ENCODE measurements at places on chromosomes 3 and 15. TPM values are rescaled to one million over a fixed set of nuclear protein-coding genes. Genes with fewer than 3 reads are reported as not detected.

NAALADL2 gene
- polyA plus RNA-seq, result 0.10 TPM

DNA sequence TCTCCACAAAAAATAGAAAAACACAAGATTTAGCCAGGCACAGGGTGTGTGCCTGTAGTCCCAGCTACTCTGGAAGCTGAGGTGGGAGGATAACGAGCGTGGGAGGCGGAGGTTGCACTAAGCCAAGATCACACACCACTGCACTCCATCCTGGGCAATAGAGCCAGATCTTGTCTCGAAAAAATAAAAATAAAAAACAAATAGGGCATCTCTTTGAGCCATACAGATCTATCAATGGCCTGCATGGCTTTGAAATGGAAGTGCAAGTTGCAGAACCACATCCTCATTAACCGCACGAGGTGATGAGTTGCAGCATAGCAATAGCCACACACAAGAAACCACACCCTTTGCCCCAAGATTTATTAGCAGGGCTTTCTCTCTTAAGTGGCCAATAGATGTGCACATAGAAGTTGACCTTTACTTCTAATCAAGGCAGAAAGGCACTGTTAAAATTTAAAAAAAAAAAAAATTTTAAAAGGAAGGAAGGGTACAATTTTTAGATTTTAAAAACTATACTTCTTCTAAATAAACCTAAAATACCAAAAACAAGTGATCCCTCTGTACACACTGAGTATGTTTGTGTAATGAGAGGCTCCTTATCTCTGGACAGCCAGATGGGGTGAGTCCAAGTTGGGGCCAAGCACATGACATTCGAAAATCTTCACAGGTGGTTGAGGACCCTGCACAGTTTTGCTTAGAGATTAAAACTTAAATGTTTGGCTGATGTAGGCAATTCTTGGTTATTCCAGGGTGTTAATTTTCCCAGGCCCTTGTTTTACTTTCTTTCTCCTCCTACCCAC lies 53.4 kb downstream of the FILIP1L start:
- H3K36me3 ChIP-seq, result no peaks in the 10 kb centered on the region
- peak overlapping the region; percentile 62 for H3K4me3 ChIP-seq
- H3K4me1 ChIP-seq, result peaks cover 24% of the 10 kb centered on the region
- H3K27ac ChIP-seq, result peak overlapping the region; percentile 13
- peak; percentile 45 for DNase-seq
- H3K27me3 ChIP-seq, result no peaks in the 10 kb centered on the region

DNA sequence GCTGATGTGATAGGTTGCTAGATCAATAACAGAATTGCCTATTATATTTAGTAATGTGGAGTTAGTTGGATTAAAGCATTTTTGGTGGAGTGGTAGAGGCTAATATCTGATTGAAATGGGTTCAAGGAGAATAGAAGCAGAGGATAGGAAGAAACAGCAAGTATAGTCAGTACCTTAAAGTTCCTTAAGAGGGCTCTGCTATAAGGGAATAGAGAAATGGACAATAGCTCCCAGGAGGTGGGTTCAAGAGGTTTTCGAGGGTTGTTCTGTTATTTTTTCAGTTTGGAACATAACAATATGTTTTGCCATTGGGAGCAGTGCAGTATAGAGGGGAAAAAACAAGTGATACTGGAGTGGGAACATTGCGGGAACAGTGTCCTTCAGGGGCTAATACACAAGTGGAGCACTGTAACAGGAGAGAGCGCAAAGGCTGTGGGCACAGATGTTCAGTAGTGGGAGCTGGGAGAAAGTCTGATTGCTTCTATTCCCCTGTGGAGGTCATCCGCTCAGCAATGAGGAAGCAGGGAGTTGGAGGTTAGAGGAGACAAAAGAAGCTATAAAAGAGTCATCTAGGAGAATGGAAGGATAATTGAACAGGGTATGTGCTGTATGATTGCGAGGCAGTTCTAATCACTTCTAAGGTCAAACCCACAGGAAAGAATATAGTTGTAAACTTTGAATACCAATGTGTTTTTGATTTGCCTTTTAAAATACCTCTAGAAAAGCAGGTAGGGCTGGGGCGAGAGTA lies 3.3 kb downstream of the MRPS11 start:
- H3K27me3 ChIP-seq, result peaks cover 14% of the 10 kb centered on the region
- no peak overlapping the region for H3K27ac ChIP-seq
- H3K4me1 ChIP-seq, result peaks cover 27% of the 10 kb centered on the region
- no peak overlapping the region for H3K4me3 ChIP-seq
- DNase-seq, result no peak

GRCh38 chr3:35505181-35505580 lies 134.1 kb upstream of the ARPP21 start:
- H3K36me3 ChIP-seq, result no peaks in the 10 kb centered on the region
- DNase-seq, result no peak
- H3K4me1 ChIP-seq, result no peaks in the 10 kb centered on the region
- no peak overlapping the region for H3K4me3 ChIP-seq
- H3K27me3 ChIP-seq, result no peaks in the 10 kb centered on the region
- H3K27ac ChIP-seq, result no peak overlapping the region

- DNase-seq, result peak; percentile 84
- peaks cover 33% of the 10 kb centered on the region for H3K27me3 ChIP-seq
- H3K4me1 ChIP-seq, result peaks cover 54% of the 10 kb centered on the region
- peaks cover 15% of the 10 kb centered on the region for H3K36me3 ChIP-seq
- H3K27ac ChIP-seq, result peak overlapping the region; percentile 81
Measured at GRCh38 chr3:161310649-161311423, 60.5 kb downstream of the SPTSSB start.

GRCh38 chr15:62648954-62649353 lies 393.6 kb upstream of the TPM1 start:
- DNase-seq, result no peak
- H3K4me3 ChIP-seq, result no peak overlapping the region
- H3K4me1 ChIP-seq, result no peaks in the 10 kb centered on the region
- no peak overlapping the region for H3K27ac ChIP-seq

MKRN2OS gene
- polyA plus RNA-seq, result not detected

- no peak overlapping the region for H3K4me3 ChIP-seq
- no peaks in the 10 kb centered on the region for H3K36me3 ChIP-seq
- no peaks in the 10 kb centered on the region for H3K4me1 ChIP-seq
Measured at GRCh38 chr3:134640378-134640777, 10.4 kb downstream of the KY start.

GRCh38 chr15:89654301-89654761 lies 936 bp downstream of the KIF7 start:
- DNase-seq, result no peak
- peak overlapping the region; percentile 78 for H3K4me3 ChIP-seq
- no peak overlapping the region for H3K27ac ChIP-seq
- H3K27me3 ChIP-seq, result peaks cover 4% of the 10 kb centered on the region
- no peaks in the 10 kb centered on the region for H3K36me3 ChIP-seq
- peaks cover 11% of the 10 kb centered on the region for H3K4me1 ChIP-seq

SNTN gene
- not detected for polyA plus RNA-seq

RARB gene
- polyA plus RNA-seq, result not detected

CHRD gene
- polyA plus RNA-seq, result not detected

DNA sequence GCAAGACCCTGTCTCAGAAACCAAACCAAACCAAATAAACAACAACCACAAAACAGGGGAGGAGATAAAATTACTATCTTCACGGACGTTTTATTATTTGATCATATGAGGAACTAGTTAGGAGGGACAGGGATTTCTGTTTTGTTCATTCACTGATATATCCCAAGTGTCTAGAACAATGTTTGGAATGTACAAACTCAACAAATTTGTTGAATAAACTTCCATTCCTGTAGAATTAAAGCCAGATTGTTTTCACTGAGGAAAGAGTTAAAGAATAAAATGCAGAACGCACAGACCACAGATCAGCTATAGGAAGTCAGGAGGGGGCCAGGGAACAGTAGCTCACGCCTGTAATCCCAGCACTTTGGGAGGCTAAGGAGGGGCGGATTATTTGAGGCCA lies 6.5 kb upstream of the STRC start:
- H3K27ac ChIP-seq, result no peak overlapping the region
- no peak for DNase-seq
- no peaks in the 10 kb centered on the region for H3K4me1 ChIP-seq
- H3K4me3 ChIP-seq, result no peak overlapping the region
- no peaks in the 10 kb centered on the region for H3K36me3 ChIP-seq
- H3K27me3 ChIP-seq, result peaks cover 4% of the 10 kb centered on the region

DNA sequence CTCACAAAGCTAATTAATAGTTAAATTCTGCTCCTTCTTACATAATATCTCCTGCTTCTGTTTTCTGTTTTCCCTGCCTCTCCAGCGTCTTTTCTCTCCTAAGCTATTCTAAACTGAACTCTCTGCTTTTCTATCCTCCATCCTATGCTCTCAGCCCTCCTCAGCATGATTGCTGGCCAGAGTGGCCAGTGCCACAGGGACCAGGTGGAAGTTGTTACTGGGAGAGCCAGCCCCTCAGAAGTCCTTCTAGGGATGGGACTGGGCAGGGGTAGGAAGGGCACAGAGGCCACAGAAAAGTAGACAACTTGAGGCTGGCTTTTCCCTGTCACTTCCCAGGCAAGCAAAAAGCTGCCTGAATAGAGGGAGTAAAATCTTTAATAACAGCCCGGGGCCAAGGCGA lies 76.8 kb downstream of the LARS2 start:
- H3K27ac ChIP-seq, result no peak overlapping the region
- no peaks in the 10 kb centered on the region for H3K27me3 ChIP-seq
- H3K36me3 ChIP-seq, result peaks cover 33% of the 10 kb centered on the region
- H3K4me1 ChIP-seq, result peaks cover 18% of the 10 kb centered on the region

SAMD7 gene
- polyA plus RNA-seq, result not detected

DNA sequence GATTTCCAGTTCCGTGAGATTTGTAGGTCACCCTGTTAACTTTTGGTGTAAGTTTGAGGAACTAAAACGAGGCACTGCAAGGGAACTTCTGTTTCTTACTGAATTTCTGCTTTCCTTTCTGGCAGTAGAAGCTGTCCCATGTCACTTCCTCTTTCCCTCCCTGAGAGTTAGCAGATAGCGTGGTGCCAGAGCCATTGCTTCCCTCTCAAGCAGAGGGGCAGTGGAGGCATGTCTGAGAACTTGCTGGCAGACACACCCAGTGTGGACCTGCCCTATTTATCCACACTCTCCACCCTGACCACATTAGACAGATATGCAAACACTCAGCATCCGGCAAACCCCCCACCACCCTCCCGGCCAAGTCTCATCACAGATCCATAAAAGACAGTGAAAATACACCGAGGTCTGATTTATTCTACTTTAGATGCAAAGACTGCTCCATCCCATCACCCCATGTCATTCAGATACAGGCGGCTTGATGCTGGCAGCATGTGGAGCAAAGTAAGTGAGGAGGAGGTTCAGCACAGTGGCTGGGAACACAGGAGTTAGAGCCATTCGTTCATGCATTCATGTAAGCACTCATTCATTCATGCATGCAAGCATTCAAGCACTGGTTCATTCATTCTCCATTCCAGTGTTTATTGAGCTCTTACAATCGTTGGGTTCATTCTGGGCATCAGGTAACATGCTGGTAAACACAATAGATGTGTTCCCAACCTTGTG lies 324.7 kb downstream of the SHQ1 start:
- peak overlapping the region; percentile 38 for H3K27ac ChIP-seq
- peaks cover 15% of the 10 kb centered on the region for H3K4me1 ChIP-seq
- peaks cover 3% of the 10 kb centered on the region for H3K27me3 ChIP-seq
- DNase-seq, result no peak

- H3K4me1 ChIP-seq, result no peaks in the 10 kb centered on the region
- DNase-seq, result no peak
- no peak overlapping the region for H3K4me3 ChIP-seq
- H3K36me3 ChIP-seq, result no peaks in the 10 kb centered on the region
Measured at GRCh38 chr3:151477591-151478334, 16.9 kb upstream of the IGSF10 start.

GPR62 gene
- polyA plus RNA-seq, result not detected

- DNase-seq, result no peak
- H3K4me1 ChIP-seq, result no peaks in the 10 kb centered on the region
- H3K27ac ChIP-seq, result no peak overlapping the region
- H3K36me3 ChIP-seq, result no peaks in the 10 kb centered on the region
Measured at GRCh38 chr3:21551019-21551418, 200.0 kb downstream of the ZNF385D start.

BFSP2 gene
- 0.83 TPM for polyA plus RNA-seq

DNA sequence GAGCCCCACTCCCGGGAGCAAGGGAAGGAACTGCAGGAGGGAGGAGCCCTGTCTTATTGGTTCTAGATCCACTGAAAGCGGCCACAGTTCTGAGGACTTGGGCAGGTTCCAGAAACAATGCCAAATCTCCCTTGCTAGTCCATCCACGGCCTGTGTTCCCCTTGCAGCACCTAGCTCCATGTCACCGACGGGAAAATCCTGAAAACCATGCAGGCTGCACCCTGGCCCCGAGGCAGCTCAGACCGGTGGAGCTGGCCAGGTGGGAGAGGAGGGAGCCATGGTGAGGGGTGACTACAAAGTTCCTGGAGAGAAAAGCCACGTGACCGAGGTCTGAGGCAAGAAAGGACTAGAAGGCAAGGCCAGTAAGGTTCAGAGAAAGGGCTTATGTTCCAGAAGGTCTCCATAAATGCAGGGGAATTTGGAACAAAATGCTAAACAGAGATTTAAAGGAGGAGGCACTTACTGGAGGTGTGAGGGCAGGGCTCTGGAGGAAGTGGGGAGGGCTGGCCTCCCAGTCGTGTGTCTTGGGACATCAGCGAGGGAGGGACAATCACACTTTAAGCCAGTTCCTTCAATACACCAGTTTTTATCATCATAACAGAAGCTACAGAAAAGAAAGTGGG lies 5.4 kb downstream of the MGLL start:
- H3K36me3 ChIP-seq, result no peaks in the 10 kb centered on the region
- no peak overlapping the region for H3K4me3 ChIP-seq
- DNase-seq, result no peak
- no peak overlapping the region for H3K27ac ChIP-seq

TBC1D5 gene
- polyA plus RNA-seq, result 25.8 TPM

GRCh38 chr15:38860253-38860652 lies 295.6 kb upstream of the RASGRP1 start:
- DNase-seq, result no peak
- no peak overlapping the region for H3K27ac ChIP-seq
- no peak overlapping the region for H3K4me3 ChIP-seq
- H3K36me3 ChIP-seq, result no peaks in the 10 kb centered on the region
- no peaks in the 10 kb centered on the region for H3K4me1 ChIP-seq
- H3K27me3 ChIP-seq, result no peaks in the 10 kb centered on the region

PYGO1 gene
- polyA plus RNA-seq, result not detected

- H3K27ac ChIP-seq, result no peak overlapping the region
- H3K4me3 ChIP-seq, result no peak overlapping the region
- no peaks in the 10 kb centered on the region for H3K27me3 ChIP-seq
- peaks cover 4% of the 10 kb centered on the region for H3K36me3 ChIP-seq
- peaks cover 12% of the 10 kb centered on the region for H3K4me1 ChIP-seq
Measured at GRCh38 chr15:41925086-41925608, 31.3 kb upstream of the SPTBN5 start.

- no peaks in the 10 kb centered on the region for H3K36me3 ChIP-seq
- no peak for DNase-seq
- H3K4me1 ChIP-seq, result no peaks in the 10 kb centered on the region
- H3K27me3 ChIP-seq, result peaks cover 2% of the 10 kb centered on the region
- H3K4me3 ChIP-seq, result no peak overlapping the region
- no peak overlapping the region for H3K27ac ChIP-seq
Measured at GRCh38 chr3:62252438-62253157, 120.8 kb downstream of the FEZF2 start.

GRCh38 chr3:72432246-72432645 lies 416.0 kb downstream of the SHQ1 start:
- no peak overlapping the region for H3K27ac ChIP-seq
- H3K27me3 ChIP-seq, result no peaks in the 10 kb centered on the region

- no peaks in the 10 kb centered on the region for H3K36me3 ChIP-seq
- H3K27me3 ChIP-seq, result no peaks in the 10 kb centered on the region
- H3K4me3 ChIP-seq, result no peak overlapping the region
- H3K27ac ChIP-seq, result no peak overlapping the region
Measured at GRCh38 chr15:27094235-27094634, 123.3 kb downstream of the GABRG3 start.

GRCh38 chr3:79767905-79768267 lies at the start of gene ROBO1:
Gene ROBO1, minus strand, starts transcription at chr3:79767998.
- no peaks in the 10 kb centered on the region for H3K36me3 ChIP-seq
- H3K4me1 ChIP-seq, result no peaks in the 10 kb centered on the region
- H3K4me3 ChIP-seq, result no peak within 1 kb of the TSS
- DNase-seq, result no peak
- no peaks in the 10 kb centered on the region for H3K27me3 ChIP-seq

DNASE1L3 gene
- polyA plus RNA-seq, result 1.7 TPM

OCA2 gene
- polyA plus RNA-seq, result not detected

Measured in immature natural killer cell (primary cell).